ENCODE measurements at places on chromosomes 2 and 18.

DNA sequence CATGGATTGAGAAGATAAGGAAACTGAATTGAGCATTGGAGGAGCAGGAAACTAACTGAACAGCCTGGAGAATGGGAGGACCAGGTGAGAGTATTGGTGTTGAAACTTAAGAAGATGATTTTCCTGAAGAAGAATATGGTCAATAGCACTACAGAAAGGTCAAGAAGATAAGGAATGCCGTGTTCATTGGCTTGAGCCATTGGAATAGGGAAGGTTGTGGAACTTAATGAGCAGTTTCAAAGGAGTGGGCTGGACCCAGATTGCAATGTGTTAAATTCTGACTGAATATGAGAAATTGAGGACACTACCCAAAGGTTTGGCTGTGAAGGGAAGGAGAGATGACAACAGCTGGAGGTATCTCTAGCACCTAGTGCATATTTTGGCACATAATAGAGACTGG is 19.0 kb downstream of the KCMF1 start:
- no peak for DNase-seq

GRCh38 chr2:74863802-74864248 is 29.9 kb downstream of the HK2 start:
- no peak for DNase-seq

GRCh38 chr2:207137596-207138337 is 28.0 kb downstream of the KLF7 start:
- DNase-seq: no peak

DNA sequence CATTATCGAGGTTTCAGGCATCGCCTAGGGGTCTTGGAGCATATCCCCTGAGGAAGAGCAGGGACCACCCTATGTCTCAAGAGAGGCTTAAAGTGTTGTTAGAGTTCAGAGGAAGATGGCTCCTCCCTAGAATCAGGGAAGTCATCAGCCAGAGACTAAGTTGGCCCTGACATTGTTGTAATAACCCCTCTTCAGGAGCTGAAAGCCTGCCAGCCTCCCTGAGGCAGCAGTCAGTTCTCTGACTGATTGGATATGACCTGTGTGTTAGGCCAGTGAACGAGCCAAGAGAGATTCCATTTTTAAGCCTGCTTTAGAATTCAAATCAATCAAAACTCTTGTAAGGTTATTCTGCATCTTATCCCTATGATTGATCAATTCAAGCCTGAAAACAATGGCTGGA is 34.9 kb downstream of the ARHGAP28 start:
- DNase-seq: no peak

GRCh38 chr2:132479155-132479554 is 62.5 kb downstream of the GPR39 start:
- DNase-seq: no peak

DNA sequence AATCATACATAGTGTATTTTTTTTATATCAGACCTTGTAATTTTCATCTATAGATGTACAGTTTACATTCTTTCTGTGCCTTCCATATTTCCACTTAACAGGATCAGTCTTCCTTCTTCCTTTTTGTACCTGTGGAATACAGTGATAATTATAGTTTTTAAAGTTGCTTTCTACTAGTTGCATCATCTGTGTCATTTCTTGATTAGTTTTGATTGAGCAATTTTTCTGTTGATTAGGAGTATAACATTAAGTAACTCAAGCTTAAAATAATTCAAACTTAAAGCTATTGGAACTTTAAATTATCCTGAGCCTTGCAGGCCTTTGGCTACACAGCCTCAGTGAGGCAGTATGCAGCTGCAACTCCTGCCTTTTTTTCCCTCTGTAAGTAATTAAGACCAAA is 57.4 kb downstream of the NEURL3 start:
- no peak for DNase-seq
